ENCODE measurements at places on chromosomes 7 and 10.
A peak's percentile ranks its signal among the peaks of the same experiment; 100 is the strongest.

GRCh38 chr10:96176985-96177384 is 46.9 kb downstream of the ZNF518A start:
- no peak for DNase-seq

- DNase-seq = no peak
Observed at GRCh38 chr10:60747817-60748469, 30.3 kb upstream of the CDK1 start.

DNA sequence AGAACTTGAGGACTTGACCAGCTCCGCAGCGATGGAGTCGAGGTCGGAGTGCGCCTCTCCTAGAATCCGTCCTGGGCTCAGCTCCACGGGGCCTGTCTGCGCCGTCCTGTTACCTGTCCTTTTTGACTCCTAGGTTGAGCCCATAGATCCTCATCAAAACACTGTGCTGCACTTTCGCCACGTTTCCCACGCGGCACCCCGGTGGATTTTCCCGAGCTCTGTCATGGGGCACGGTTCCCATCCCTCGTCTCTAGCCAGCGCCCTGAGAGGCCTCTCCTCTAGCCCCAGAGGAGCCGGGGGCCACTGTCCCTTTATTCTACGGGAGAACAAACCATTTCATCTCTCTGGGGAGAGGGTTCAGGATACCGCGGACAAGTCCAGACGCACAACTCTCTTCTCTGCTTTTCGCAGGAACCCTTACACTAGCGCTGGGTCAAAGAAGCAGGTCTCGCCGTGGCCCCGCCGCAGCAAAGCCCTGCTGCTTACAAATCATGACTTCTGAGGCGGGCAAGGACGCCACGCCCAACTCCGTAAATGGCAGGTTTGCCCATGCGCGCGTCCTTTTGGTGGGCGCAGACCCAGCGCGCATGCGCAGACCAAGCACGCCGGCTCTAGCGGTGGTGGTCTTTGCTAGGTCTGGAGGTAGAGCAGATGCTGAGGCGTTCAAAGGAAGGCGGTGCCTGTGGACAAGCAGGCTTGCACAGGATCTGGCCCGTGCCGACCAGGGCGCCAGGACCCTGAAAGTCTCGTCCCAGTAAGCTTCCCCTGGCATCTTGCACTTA is 10.3 kb upstream of the ANKRD7 start:
- DNase-seq = peak; percentile 78

- DNase-seq = no peak
Observed at GRCh38 chr10:129716211-129716681, 247.8 kb downstream of the EBF3 start.

GRCh38 chr7:135811506-135811905 is 62.9 kb upstream of the FAM180A start:
- no peak for DNase-seq

DNA sequence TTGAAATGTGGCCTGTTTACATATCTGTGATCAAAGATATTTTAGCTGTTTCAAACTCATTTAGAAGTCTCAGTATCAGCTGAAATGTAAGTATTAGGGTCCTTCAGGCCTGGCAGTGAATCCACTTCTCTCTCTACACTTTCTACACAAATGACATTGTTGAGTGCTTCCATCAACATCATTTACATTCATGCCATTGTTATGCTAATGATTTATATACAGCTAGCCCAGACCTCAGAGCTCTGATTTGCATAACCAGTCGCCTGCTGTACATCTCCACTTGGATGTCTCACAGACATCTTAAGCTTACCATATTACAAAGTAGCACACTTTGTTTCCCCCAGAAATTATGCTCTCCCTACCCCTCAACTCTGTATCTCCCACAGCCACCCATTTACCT is 71.6 kb downstream of the GSDME start:
- no peak for DNase-seq

- DNase-seq = peak; percentile 7
Observed at GRCh38 chr7:462173-463103, 57.2 kb downstream of the PDGFA start.

DNA sequence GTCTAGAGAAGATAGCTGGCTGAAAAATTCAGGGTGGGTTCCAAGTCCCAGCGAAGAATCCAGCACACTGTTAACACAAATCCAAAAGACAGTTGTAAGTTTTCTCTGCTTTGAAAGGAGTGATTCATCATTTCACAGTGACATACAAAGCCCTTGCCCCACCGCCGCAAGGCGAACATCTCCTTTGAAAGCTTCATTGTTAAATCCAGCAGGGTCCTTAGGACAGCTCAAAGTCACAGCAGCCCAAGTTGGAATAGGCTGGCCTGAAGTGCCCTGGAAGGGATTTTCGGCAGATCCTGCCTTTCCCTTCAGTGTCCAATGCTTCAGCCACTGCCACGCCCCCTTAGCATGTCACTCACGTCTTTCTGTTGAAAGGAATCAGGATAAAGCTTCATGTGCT is 526.1 kb downstream of the CALN1 start:
- no peak for DNase-seq

- no peak for DNase-seq
Observed at GRCh38 chr10:4810092-4810491, 15.9 kb upstream of the AKR1E2 start.

- DNase-seq = no peak
Observed at GRCh38 chr7:14449291-14449690, 453.3 kb downstream of the DGKB start.

DNA sequence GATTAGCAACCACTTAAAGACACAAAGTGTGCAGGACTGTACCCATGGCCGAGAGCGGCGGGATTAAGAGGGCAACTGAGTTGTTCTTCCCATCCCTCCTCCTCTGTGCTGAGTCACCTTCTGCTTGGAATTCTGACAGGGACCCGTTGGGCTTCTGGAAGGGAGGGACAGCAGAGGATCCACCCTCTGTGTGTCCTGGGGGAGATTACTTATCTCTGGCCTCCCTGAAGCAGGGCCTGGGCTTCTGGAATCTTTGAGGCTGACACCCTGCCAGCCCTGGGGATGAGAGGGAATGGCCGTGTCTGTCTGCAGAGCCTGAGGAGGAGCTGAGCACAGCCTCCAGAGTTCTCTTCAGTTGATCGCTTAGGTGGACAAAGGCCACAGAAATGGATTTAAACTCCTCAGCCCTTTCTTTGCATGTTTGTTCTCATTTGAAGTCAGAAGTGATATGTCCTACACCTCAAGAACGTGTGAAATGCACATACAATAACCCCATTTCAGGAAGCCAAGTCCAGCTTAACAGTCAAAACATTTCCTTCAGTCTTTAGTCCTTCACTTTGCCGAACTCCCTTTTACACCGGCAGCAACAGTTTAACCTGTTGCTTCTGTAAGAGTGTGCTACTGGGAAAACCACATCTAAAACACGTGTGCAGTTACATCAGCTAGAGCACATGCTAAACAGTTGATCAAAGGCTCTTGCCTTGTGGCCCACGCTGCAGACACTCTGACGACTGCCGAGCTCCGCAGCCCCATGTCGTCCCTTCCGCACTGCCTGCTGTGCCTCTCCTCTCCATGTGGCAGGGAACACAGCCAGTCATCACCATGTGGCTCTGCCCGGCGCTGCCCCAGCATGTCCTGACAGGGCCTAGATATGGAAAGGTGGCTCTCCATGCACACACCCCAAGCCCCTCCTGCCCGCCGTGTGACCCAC is 55.7 kb downstream of the IKZF1 start:
- peak; percentile 85 for DNase-seq

GRCh38 chr10:132696728-132697577 is 89.0 kb downstream of the NKX6-2 start:
- no peak for DNase-seq

DNA sequence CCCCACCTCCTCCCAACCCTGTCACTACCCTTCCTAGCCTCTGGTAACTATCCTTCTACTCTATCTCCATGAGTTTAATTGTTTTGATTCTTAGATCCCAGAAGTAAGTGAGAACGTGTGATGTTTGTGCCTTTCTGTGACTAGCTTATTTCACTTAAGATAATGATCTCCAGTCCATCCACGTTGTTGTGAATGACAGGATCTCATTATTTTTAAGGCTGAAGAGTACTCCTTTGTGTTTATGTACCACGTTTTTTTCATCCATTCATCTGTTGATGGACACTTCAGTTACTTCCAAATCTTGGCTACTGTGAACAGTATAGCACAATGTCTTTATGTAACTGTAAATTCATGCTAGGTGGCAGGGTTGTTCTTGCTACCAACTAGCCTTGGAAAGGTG is 461.6 kb downstream of the PLXDC2 start:
- DNase-seq = no peak

GRCh38 chr7:29613100-29613499 is 49.5 kb downstream of the PRR15 start:
- no peak for DNase-seq

DNA sequence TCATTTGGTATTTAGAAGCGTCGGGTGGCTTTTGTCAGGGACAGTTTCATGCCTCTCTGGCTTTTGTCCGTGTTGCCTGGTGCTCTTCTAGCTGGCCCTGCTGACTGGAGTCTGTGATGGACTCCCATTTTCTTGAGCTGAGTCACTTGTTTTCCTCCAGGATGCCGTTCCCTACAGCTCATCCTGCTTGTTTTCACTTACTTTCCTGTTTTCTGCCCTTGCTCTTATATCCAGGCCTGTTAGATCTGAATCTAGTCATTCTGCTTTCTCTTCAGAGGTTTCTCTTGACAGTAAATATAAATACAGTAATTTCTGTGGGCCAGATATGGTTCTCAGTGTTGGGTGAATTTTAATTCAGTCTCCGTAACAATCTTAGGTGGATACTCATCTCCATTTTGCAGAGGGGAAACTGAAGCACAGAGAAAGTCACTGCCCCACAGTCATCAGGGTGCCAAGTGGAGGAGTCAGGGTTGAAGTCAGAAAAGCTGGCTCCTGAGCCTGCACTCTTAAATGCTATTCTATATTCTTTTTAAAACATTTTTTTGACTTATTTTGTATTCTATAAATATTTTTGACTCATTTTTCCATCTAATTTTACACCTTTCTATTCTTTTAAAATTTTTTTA is 85.4 kb downstream of the CCNY start:
- no peak for DNase-seq

DNA sequence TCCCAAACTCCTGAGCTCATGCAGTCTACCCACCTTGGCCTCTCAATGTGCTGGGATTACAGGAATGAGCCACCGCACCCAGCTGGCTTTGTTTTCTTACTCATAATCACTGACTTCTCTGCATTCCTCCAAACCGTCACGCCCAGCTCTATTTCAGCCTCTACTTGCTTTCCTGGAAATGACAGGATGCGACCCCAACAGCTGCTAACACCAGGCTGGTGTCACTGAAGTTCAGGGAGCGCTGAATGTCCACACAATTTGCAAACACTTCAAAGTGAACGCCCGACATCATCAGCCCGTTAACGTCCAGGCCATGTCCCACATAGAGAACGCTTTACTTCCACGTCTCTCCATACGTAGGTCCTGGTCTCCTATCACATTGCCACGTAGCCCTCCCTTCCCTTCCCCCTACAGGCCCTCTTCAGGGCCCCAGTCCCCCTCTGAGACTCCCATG is 12.8 kb upstream of the PROSER2 start:
- DNase-seq = no peak

GRCh38 chr10:100528123-100528886 is 1.4 kb downstream of the NDUFB8 start:
- no peak for DNase-seq

DNA sequence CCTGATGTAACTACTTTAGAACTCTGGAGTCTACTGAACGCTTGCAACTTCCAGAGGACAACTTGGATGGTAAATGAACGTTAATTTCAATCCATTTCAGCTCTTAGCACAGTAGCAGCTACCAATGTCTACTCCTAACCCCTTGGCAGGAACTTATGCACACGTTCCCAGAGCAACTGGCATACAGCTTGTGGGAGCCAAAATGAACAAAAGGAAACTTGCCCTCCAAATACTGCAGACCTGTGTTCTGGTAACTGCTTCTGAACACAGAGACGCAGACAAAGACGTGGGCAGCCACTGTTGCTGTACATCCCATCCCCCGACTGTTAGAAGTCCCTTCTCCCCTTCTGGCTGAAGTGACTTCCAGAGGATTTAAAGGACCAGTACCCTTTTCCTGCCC is 61.3 kb downstream of the XPNPEP1 start:
- DNase-seq = no peak

- DNase-seq = no peak
Observed at GRCh38 chr7:41277561-41277960, 425.3 kb downstream of the INHBA start.

DNA sequence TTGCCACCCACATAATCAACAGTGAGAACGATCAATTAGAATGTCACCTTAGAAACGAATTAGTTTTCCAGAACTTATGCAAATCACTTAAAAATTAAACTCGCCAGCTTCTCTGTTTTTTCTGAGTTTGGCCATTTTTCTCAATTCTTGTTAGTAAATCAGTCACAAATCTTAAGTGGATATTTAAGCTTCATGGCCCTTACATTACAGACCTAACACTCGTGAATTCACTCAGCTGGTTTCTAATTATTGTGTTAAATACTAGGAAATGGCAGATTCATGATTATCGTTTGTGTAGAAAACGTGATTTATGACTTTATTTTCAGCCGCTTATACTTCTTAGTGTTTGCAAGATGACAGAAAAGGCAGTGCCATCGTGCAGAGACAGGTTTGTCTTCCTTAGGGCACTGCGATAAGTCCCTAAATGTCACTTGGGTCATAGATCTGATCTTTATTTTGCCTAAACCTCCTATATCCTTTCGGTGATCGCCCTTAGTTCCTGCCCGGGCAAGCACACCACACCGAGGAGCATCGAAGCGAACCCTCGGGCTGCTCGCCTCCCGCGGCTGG is 587 bp upstream of the CELF2 start:
- DNase-seq = no peak

DNA sequence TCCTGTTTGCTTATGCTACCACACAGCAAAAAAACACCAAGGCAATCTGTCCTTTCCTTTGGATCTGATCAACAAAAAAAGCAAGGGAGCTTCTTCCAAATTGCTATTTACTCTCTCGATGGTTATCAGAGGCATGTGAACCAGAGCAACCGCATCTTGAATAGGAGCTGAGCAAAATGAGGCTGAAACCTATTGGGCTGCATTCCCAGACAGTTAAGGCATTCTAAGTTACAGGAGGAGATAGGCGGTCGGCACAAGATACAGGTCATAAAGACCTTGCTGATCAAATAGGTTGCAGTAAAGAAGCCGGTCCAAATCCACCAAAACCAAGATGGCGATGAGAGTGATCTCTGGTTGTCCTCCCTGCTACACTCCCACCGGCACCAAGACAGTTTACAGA is 76.8 kb upstream of the FRMD4A start:
- DNase-seq = no peak

DNA sequence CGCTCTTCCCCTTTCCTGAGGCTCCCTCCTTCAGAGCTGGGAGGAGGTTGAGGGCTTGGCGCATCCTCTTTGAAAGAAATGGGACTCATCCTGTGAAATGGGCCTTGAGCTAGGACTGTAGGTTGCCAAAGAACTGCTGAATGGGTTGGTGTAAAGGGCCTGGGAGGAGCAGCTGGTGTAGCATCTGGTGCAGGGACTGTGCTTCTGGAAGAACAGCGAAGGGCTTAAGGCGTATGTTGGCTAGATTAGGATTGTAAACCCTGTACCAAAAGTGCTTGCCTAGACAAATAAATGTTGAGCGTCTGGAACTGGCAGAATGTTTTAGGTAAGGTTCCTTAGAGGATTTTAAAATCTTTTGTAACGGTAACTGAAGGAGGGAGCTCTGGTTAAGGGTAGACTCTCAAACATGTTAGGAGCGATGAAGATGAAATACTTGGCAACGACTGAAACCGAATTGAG is 563 bp downstream of the STAM start:
- no peak for DNase-seq

GRCh38 chr7:116145245-116145852 is 65.0 kb upstream of the TES start:
- no peak for DNase-seq
